ENCODE measurements at places on chromosomes 2 and 18.

DNA sequence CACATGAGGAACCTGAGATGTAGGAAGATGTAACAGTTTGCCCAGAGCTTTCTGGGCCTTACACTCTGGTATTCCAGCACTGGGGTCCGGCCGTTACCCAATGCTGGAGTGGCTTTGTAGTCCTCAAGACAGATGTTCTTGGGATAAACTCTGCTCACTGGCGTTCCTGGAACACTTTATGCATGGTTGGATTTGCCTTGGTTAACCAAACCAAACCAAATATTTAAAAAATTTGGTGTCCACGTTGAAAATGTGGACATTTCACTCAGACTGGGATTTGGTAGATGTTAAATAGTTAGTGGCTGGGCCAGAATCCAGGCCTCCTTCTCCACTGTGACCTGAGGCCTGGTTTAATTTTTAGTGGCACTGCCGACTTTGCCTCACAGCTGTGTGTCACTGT is 81.5 kb downstream of the ACOXL start:
- DNase-seq = no peak

GRCh38 chr2:156349605-156350004 is 17.1 kb upstream of the NR4A2 start:
- no peak for DNase-seq

DNA sequence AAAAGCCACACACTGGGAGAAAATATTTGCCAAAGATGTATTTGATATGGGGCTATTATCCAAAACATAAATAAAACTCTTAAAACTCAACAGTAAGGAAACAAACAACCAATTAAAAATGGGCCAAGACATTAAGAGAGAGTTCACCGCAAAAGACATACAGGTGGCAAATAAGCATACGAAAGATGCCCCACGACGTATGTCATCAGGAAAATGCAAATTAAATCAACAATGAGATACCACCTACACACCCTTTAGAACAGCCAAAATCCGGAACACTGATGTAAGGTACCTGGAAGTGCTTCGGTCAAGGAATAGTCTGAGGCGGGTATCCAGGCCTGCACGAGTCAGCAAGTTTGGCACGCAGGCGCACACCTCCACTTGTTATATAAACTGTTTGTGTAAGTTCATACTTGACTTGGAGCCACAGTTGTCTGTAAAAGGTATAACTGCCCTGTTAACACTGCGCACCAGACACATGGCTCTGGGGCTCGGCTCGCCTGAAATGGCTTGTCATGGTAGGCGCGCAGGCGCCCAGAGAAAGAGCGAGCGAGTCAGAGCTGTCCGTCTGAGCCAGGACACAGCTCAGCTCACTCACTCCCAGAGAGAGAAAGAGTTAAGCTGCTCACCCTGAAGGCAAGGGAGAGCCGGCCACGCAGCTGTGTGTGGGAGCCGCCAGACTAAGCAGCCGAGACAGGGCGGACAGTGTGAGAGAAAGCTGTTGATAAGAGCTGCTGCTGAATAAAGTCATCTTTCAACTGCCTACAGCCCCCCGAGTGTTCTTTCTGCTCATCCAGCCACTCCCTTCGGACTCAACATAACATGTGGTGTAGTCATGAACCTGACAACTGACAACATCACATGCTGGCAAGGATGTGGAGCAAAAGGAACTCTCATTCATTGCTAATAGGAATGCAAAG is 87.3 kb downstream of the HNRNPLL start:
- no peak for DNase-seq

GRCh38 chr2:238024986-238025385 is 35.8 kb upstream of the SCLY start:
- no peak for DNase-seq

DNA sequence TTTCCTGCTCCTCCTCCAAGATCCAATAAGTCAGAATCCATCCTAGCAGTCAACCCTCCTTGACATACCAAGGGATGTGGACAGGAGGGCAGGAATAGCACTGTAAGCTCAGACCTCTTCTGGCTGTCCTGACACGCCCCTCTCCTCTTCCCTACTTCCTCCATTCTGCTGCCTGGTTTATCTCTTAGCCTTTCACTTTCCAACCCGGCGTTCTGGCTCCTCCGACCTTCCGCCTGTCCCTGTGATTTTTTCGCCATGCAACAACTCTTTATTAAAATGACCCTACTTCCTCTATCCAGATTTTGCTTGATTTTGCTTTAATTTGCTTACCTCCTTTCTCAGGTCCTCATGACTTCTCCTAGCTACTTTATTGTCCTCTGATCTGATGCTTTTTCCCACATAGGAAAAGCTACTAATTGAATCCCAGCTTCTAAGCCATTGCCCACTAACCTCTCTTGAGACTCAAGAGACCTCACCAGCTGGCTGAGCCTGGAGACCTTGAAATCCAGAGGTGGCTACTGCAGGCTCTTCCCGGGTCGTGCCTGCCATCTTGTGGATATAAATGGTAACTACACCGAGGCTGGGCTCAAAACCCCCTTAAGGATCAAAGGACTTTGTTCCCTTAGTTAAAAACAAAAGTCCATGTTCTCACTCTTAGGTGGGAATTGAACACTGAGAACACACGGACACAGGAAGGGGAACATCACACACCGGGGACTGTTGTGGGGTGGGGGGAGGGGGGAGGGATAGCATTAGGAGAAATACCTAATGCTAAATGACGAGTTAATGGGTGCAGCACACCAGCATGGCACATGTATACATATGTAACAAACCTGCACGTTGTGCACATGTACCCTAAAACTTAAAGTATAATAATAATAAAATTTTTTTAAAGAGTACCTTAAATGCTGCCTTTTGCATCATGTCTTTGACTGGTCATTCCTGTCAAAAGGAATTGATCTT is 139.4 kb downstream of the AKAIN1 start:
- no peak for DNase-seq

DNA sequence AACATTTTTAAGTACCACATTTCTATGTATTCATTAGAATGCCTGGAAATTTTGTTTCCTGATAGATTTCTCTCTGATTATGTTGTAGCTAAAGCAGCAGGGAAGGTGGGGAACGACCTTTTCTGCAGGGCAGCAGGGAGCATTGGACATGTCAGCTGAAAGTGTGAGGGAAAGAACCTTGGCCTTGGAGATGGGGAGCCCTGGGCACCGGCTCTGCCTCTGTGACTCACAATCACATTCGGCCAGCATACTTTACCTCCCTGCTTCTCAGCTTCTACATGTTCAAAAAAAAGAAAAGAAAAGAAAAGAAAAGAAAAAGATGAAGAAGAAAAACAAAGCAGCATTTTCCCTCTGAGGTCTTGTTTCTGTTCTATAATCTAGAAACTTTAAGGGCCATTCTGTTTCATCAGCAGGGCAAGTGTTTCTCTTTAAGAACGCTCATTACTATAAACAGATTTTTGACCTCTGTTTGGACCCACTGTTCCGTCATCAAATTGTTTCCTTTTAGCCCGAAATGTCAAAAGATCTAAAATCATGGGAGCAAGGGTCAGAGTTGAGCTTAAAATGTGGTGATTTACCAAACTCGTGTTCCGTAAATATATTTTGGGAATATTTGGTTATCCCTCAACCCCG is 27.9 kb downstream of the SETBP1 start:
- DNase-seq = no peak

DNA sequence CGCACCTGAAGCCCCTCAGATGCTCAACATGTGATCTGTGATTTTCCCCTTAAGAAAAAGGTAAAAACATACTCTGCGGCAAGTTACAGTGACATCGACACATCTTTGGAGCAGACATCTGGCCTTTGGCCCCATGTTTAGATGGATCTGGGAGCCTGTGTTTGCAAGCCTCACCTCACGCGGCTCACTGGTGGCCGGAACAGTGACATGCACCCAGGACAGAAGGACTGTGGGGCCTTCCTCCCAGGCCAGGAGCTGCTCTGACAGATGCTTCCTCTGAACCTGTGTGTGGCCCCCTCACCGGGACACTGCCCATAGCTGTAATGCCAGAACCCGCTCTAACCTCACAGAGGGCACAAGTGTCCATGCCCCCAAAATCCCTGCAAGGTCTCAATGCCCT is 13.1 kb downstream of the PASK start:
- DNase-seq = no peak

DNA sequence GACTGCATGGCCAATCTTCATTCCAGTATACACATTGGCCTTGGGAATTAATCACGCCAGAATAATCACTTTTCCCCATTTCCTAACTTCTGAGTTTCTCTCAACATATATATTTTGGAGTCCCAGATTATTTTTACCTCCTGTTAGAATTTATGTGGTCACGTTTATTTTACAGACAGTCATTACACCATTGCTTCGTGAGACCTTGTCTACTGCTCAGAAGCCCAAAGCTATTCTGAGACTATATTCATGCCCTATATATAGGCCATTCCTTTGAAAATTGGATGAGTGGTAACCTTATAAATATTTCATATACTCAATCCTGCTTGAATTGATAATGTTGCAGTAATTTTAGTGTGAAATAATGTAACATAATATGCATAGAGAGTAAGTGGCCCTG is 610.0 kb upstream of the CDH2 start:
- no peak for DNase-seq

DNA sequence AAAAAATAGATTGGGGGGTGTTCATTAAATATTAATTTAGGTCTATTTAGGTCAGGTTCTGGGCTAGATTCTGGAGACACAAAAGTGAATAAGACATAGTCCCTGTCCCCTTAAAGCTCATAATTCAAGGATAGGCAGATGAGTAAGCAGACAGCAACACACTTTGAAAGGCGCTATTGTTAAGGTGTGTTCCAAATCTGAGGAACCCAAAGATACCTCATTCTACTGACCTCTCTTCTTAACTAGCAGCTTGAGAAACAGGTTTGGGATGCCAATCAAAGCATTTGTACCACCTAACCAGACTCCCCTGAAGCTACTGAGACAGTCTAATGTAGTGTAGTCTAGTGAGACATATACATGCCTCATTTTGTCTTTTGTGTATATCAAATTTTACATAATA is 34.8 kb downstream of the SEMA4F start:
- DNase-seq = no peak

DNA sequence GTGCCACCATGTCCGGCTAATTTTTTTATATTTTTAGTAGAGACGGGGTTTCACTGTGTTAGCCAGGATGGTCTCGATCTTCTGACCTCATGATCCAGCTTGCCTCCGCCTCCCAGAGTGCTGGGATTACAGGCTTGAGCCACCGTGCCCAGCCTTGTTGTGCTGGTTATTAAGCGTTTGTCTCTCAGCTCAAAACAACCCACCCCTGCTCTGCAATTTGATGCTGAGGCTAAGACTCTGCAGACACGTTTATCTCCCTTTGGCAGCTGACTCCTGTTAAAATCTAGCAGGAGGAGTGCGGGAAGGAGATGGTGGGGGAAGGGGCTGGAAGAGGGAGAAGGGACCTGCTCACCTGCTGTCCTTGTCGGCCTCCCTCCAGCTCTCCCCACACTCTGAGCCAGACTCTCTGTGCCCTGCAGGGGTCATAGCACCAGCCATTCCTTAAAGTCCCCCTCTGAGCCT is 29.9 kb upstream of the IMPA2 start:
- DNase-seq = no peak

DNA sequence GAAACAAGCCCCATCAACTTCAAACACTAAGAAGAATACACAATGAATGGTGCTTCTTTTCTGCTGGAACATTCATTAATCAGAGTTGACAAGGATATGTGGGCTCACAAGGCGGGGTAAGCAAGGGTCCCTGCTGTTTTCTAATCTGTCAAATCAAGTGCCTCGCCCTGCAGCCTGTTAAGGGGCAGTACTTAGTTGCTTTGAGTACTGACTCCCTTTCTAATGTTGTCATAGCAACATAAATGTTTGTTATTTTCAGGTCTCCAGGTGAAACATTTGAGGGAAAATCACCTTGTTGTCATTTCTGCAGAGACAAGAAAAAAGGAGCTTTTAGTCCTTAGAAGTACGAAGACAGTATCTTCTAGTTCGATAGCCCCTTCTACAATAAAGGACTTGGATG is 284.7 kb upstream of the PKDCC start:
- no peak for DNase-seq

DNA sequence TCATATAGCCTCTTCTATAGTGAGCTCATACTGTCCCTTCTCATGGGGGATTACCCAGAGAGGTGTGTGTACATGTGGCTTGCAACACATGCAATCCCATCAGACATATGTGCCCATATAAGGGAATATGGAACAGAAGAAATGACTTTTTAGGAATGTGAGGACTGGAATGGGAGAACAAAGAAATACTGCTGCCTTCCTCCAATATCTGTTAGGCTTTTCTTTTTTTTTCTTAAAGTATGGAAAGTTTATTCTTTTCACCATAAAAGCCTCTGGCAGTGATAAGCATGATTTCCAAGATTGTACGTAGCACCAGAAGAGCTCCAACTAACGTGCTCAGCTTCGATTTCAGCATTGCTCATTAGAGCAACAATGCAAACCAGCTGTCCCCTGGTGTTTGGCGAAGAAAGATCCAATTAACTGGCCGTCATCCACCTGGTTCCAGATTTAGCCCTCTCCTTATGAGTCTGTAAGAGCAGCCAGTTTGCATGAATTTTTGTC is 113.6 kb downstream of the ADCYAP1 start:
- DNase-seq = no peak

- no peak for DNase-seq
Observed at GRCh38 chr2:163266772-163267171, 428.2 kb upstream of the KCNH7 start.

- DNase-seq = no peak
Observed at GRCh38 chr2:7704296-7704865, 787.2 kb downstream of the RNF144A start.

DNA sequence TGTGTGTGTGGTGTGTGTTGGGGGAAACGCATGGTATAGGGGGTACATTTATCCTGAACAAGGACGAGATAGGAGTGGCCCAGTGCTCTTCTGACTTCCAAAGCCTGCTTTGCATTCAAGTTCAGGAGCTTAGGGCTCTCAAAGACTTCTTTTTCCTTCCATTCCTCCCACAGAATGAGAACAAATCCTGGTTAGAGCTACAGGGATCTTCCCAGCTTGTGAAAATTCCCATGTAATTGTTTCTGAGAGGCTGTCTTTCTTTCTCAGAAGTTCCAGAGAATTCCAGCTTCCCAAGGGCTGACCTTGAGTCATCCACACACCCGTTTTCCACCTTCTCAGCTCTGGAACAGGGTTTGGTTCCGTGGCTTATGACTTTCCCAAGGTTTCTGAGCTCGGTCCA is 38.9 kb downstream of the FASTKD2 start:
- no peak for DNase-seq

DNA sequence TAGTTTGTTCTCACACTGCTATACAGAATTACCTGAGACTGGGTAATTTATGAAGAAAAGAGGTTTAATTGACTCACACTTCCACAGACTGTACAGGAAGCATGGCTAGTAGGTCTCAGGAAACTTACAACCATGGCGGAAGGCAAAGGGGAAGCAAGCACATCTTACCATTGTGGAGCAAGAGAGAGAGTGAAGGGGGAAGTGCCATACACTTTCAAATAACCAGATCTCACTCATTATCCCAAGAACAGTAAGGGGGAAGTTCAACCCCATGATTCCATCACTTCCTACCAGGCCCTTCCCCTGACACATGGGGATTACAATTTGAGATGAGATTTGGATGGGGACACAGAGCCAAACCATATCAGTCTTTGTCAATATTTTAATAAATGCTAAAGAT is 5.0 kb upstream of the CRYGB start:
- DNase-seq = no peak

Measured in stimulated activated CD4-positive, alpha-beta T cell treated with anti-CD3 and anti-CD28 coated beads, TNF-alpha, amount 100 ng/mL, for 1 hour (primary cell).